ENCODE measurements at places on chromosomes 12 and 14.
A peak's percentile ranks its signal among the peaks of the same experiment; 100 is the strongest.

GRCh38 chr12:3597526-3598210, 106.7 kb downstream of the PRMT8 start:
- DNase-seq: no peak

GRCh38 chr12:120763250-120763649, 37.6 kb downstream of the ACADS start:
- no peak for DNase-seq

GRCh38 chr14:64504897-64505794, 576 bp downstream of the ZBTB1 start:
- DNase-seq: peak; percentile 78

- DNase-seq: no peak
Observed at GRCh38 chr14:39033371-39033770, 69.7 kb downstream of the SEC23A start.

DNA sequence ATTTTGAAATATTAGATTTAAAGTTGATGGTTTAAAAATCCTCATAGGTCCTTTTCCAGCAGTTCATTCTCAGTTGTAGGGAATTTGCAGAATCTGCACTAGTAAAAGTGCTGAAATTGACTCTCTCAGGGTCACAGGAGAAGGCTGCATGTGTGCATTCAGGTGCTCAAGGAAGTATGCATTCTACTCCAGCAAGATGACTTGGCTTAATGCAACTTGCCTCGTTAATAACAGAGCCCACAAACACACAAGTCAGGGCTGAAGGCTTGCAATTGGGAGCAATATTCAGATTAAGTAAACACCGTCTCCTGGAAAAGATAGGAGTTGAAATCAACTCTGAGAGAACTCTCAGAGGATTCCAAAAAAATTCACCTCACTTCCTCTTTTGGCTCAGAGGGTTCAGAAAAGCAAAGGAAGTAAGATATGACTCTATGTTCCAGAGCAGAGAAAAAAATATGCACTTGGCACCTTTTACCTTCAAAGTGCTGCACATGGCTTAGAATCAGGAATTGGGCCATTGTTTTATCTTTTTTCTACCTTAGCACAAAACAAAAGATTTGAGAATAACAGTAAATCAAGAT, 406.3 kb upstream of the DCN start:
- no peak for DNase-seq

GRCh38 chr12:3992945-3993344, 119.7 kb upstream of the PARP11 start:
- no peak for DNase-seq

DNA sequence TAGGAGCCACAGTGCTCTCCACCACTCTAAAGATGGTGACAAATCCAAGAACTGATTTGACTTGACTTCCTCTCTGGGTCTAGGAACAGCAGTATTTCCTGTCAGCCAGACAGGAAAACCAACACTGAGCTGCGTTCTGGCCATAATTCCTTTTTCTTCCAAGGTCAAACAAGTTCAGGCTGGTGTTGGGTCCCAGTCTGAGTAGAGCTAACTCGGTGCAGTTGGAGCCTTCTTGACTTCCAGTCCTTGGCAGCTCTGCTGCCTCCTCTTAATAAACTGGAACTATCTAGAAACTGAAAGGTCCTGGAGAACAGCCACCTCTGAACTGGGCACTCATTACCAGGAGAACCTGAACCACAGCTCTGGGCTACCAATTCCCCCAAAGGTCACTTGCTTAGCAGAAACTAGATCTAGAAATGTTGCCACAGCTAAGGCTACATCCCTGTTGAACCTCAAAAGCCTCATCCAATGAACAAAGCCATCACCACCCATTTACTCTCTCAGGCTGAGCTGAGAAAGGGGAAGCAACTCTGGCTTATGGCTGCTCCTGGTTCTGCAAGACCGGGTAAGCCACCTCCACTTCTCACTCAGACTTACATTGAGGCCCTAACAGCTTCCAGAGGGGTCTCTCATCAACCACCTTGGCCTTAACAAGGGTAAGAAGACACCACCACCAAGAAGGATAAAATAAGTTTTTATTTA, 27.7 kb downstream of the MAX start:
- DNase-seq: no peak

DNA sequence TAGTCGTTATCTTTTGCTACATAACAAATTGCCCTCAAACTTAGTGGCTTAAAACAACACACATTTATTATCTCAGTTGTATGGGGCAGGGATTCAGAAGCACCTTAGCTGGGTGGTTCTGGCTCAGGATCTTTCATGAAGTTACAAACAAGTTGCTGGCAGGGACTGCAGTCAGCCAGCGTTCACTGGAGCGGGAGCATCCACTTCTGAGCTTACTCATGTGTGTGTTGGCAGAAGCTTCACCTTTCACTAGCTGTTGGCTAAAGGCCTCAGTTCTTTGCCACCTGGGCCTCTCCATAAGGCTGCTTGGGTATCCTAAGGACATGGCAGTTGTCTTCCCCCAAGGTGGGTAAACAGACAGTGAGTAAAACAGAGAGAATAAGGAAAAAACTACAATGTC, 365.7 kb downstream of the RPS29 start:
- DNase-seq: no peak

- DNase-seq: no peak
Observed at GRCh38 chr14:52960627-52961026, 9.8 kb upstream of the FERMT2 start.

GRCh38 chr14:55667801-55668200, 87.8 kb downstream of the KTN1 start:
- DNase-seq: no peak

DNA sequence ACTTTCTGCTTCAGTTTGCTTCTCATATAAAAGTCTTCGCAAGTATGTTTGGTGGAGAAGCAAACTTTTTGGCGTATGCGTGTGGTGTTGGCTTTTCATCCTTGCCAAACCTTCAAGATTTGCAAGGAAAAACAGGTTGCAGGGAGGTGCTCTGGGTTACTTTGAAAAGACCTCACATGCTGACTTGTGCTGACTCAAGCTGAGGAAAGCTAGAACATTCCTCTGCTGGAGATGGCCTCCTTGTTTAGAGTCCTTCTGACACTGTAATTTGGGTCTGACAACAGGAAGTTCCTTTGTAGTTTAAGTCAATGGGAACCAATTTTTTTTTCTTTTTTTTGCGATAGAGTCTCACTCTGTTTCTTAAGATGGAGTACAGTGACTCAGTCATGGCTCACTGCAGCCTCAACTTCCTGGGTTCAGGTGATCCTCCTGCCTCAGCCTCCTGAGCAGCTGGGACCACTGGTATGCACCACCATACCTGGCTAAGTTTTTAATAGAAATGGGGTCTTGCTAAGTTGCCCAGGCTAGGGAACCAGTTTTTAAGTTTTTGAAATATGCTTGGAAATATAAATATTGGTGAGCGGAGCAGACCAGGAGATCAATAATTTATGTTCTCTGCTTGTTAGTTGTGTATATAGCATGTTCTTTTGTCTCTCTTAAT, 2.6 kb upstream of the ACACB start:
- no peak for DNase-seq

GRCh38 chr14:31479027-31479426, 8.8 kb downstream of the GPR33 start:
- no peak for DNase-seq

DNA sequence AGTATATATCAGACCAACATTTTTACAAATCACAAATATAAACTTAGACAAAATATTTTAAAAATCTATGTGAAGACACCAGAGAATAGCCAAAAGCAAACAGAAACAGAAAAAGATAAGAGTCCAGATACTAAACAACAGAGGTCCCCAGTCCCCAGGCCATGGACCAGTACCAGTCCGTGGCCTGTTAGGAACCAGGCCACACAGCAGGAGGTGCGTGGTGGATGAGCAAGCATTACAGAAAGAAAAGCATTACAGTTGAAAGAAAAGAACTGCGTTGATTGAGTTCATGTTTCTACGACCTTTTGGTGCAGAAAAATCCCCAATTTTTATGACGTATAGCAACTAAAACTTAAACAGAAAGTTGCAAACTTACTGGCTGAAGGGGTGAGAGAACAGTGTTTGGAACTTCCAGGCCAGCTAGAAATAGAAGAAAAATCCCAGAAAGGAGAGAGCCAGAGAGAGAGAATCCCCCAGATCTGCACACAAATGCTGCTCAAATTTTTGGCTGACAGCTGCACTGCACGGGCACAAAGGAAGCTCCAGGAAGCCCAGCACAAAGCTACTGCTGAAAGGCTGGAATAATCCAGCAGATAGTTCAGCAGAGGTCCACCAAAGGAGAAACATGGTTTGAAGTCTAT, 159.6 kb upstream of the C14orf180 start:
- DNase-seq: no peak

GRCh38 chr14:93638790-93639189, 149.5 kb downstream of the PRIMA1 start:
- DNase-seq: no peak

DNA sequence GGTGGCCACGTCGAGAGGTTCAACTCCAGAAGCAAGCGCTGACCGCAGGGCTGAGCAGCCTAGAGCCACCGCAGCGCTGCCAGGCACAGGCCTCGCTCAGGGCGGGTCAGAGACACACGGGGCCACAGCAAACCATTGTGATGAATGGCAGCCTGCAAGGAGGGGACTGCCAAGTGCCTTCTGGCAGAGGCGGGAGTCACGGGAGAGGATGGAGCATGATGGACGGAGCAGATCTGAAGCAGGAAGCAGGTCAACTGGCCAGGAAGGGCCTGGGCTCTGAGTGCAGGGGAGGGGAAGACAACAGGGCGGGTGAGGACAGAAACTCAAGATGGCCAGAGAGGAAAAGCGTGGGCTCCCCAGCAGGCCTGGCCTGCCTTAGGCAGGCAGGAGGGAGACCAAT, 49.8 kb downstream of the CDC42BPB start:
- no peak for DNase-seq

DNA sequence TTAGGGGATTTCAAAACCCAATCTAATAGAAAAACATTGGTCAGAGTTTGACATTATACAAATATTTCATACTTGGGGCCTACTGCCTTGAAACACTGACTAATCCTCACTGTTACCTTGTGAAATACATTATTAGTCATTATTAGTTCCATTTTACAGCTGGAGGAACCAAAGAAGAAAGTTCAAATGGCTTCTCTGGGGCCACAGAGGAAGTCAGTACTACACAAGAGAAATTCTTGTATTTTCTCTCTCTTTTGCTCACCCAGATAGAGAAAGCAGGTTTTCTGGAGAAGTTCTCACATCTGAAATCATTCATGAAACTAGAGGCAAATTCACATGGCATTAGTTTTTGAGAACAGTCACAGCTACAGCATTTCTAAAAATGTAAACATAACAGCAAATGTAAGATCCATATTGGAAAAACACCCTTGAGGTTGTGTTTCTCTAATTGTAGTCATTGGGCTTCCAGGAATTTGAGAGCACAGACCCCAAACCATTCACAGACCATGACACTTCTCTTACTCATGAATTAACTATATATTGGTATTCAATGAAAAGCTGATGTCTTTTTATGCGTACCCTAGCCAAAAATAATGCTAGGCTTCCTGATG, 83.0 kb downstream of the LLPH start:
- no peak for DNase-seq

DNA sequence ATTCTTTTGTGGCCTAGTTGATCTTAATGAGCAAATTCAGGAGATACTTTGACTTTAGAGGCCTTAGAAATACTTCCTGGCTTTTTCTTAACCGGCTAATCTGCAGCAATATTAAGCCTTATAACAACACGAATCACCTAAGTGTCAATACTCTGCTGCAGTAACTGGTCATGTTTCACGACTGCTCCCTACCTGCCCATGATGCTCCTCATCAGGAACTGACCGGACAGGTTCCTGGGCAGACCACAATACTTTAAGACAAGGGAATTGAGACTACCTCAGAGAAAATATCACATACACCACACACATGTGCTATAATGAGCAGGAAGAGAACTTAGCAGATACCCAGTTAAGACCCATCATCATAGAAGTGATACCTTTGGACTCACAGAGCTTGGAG, 211.9 kb upstream of the BMP4 start:
- no peak for DNase-seq
